ENCODE measurements at places on chromosomes 12 and 14.

GRCh38 chr12:128190614-128191013 lies 76.4 kb upstream of the TMEM132C start:
- no peak for DNase-seq

DNA sequence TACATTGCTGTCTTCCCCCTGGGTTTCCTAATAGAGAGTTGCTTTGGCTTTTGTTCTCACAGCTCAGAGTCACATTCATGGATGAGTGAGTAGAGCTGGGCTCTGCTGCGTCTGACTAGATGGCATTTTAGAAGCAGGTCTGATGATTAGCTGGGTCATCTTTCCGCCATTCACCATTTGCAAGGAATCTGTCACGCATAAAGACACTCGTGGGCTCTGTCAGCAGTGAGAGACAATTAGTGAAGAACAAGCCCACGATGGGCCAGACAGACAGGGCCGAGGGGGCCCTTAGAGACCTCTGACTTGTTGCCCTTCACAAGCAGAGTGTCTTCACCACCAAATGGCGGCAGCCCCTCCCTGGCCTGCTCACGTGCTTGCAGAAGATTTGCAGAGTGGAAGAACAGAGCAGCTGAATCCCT lies 175.0 kb downstream of the CRADD start:
- no peak for DNase-seq

DNA sequence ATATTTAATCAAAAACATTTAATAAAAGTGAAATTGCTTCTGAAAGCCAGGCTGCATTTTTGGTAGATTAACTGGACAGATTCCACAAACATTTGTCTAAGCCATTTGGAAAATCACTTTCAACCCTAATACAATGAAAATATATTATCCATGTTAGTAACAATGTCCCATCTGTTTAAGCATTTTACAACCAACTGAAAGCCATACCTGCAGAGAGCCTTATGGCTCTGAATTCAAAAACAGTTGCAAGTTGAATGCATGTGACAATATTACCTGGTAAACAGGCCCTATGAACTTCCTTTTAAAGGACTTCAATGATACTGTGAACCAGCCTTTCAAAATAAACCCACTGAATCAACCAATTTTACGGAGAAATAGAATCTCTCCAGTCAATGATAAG lies 468.1 kb downstream of the BTG1 start:
- DNase-seq, result no peak

DNA sequence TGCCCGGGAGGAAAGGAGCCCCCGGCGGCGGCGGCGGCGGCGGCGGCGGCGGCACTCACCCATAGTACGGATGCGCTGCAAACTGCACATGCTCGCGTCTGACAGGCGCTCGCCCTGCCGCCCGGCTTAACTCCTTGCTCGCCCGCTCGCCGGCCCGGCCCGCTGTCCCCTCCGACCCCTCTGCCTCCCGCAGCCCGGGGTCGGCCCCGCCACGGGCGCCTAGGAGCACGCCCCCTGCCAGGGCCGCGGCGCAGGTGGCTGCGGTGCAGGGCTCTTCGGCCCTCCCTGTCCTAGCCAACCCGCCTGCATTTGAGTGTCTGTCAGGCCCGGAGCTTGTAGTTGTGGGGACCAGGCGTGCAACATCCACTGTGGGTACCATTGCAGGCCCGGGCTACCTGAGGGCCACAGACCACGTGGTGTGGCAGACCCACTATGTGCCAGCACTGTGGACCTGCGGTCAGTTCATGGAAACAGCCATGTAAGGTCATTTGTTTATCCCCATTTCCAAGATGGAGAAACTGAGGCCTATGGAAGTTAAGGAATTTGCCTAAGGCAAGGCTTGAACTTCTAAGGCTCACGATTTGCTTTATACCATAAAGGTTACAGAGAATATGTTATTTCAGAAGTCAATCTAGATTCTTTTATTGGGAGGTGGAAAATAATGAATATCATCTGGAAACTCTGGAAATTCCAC lies 17.6 kb upstream of the PLEKHH1 start:
- DNase-seq, result peak; percentile 26

DNA sequence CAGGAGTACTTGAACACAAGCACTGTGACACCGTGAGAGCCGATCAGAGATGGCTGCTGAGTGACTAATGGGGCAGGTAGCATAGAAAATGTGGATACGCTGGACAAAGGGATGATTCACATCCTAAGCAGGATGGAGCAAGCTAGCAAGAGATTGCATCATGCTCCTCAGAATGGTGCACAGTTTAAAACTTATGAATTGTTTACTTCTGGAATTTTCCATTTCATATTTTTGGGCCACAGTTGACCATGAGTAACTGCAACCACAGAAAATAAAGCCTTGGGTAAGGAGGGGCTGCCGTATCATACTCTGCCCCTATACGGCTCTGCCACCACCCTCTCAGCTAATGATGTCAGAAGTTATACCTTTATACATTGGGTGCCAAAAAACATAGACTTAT lies 23.3 kb upstream of the MARK3 start:
- DNase-seq, result no peak

DNA sequence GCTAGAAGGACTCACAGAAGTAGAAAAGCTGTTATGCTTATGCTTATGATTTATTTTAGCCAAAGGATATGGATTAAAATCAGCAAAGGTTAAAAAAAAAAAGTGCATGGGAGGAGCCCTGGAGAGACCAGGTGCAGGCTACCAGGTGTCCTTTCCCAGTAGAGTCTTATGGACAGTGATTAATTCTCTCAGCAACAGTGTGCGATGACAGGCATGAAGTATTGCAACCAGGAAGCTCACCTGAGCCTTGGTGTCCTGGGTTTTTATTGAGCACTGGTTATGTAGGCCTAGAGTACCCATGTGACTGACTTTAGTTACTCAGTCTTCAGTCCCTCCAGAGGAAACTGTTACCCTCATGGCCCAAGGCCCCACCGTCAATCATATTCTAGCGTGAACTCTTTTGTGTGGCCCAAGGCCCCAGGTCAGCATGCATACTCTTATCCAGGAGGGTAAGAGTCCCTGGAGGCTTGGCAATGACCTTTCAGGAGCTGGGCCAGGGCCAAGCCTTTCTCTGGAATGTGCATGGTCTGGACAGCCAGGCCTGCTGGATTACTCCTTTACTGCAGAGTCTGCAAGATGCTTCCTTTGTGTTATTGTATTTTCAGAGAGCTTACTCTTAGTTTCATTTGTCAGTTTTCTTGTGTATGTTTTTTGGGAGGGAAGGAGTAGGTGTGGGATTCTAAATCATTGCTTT lies 69.6 kb upstream of the RD3L start:
- no peak for DNase-seq

DNA sequence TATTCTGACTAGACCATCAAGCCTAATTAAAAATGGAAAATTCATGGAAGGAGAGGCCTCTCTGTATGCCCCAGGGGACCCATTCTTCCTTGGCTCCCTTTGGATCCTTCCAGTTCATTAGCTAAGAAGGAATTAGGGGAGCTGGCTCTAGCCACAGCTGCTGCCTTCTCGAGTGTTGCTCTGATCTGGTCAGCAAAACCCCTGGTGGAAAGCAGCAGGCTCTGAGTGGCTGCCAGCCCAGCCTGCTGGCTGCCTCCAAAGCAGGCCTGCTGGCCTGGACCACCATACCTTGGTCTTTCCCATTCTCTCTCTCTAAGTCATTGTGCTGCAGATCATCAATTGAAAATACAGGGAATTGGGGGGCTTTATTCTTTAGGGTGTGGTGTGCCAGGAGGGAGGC lies 29.0 kb upstream of the AKAP6 start:
- DNase-seq, result no peak

GRCh38 chr12:97572220-97572619 lies 109.6 kb downstream of the RMST start:
- no peak for DNase-seq

DNA sequence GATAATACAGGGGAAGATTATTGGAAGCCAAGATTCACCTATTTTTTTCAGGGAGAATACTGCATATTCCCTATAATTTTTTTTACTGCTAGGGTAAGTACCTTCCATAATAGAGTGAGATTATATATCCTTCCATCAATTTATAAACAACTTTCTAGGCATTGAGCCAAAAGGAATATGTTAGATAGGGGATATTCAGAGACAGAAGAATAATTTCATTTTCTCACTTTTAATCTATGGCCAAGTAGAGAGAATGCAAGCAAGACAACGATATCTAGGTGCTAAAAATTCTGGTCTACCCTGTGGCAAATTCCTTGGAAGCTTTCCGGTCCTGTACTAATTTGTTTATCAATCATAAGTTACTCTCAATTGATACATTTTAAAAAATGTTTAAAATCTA lies 69.7 kb upstream of the STAC3 start:
- DNase-seq, result no peak

- DNase-seq, result no peak
Measured at GRCh38 chr12:4284306-4284705, 10.7 kb downstream of the CCND2 start.

GRCh38 chr14:103126873-103127304 lies 3.6 kb downstream of the TNFAIP2 start:
- DNase-seq, result no peak

- no peak for DNase-seq
Measured at GRCh38 chr14:85401384-85401783, 128.6 kb upstream of the FLRT2 start.

- no peak for DNase-seq
Measured at GRCh38 chr12:24328261-24328660, 378.8 kb upstream of the SOX5 start.

DNA sequence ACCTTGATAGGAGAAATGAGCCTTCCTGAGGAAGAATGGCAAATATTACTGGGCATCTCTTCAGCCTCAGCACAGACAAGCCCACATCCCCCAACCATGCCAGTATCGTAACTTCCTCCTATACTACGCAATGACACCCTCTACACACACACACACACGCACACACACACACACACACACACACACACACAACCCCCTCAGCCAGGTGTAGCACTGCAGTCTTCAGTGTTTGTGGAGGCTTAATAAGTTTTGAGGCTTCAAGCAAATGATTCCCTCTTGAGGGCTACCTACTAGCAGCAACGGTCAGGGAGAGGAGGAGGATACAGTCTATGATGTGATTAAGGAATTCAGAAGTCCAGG lies 1.6 kb downstream of the DGKA start:
- DNase-seq, result peak; percentile 54

GRCh38 chr12:5439788-5440300 lies 7.9 kb downstream of the NTF3 start:
- no peak for DNase-seq

GRCh38 chr12:76183459-76184186 lies 99.1 kb upstream of the NAP1L1 start:
- no peak for DNase-seq

DNA sequence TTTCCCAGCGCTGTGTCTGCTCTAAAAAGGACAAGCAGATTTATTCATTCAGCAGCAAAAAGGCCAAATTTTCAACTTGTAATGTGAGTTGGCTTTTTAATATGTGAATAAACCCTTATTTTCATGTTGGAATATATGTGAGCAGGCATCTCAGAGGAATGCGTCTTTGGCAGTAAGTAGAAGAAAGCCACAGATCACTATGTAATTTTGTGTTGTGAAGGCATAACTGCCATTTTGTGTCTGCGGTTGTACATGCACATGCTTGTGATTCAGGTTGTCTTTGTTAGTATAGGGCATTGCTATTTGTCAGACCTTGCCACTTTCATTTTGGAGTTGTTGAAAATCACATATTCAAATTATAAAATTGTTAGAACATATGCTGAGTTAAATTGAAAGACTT lies 398.8 kb upstream of the RGS6 start:
- DNase-seq, result no peak

GRCh38 chr12:125650587-125650986 lies 585.4 kb downstream of the AACS start:
- DNase-seq, result no peak

GRCh38 chr12:59059088-59059935 lies 139.0 kb upstream of the LRIG3 start:
- DNase-seq, result no peak

- DNase-seq, result no peak
Measured at GRCh38 chr12:115147916-115148315, 463.9 kb upstream of the TBX3 start.

- no peak for DNase-seq
Measured at GRCh38 chr14:97074856-97075255, 277.7 kb downstream of the VRK1 start.

GRCh38 chr14:59882957-59883356 lies 12.4 kb upstream of the RTN1 start:
- no peak for DNase-seq

GRCh38 chr12:30870491-30871265 lies 55.9 kb upstream of the TSPAN11 start:
- no peak for DNase-seq

- no peak for DNase-seq
Measured at GRCh38 chr12:52535574-52535973, 15.4 kb upstream of the KRT5 start.

DNA sequence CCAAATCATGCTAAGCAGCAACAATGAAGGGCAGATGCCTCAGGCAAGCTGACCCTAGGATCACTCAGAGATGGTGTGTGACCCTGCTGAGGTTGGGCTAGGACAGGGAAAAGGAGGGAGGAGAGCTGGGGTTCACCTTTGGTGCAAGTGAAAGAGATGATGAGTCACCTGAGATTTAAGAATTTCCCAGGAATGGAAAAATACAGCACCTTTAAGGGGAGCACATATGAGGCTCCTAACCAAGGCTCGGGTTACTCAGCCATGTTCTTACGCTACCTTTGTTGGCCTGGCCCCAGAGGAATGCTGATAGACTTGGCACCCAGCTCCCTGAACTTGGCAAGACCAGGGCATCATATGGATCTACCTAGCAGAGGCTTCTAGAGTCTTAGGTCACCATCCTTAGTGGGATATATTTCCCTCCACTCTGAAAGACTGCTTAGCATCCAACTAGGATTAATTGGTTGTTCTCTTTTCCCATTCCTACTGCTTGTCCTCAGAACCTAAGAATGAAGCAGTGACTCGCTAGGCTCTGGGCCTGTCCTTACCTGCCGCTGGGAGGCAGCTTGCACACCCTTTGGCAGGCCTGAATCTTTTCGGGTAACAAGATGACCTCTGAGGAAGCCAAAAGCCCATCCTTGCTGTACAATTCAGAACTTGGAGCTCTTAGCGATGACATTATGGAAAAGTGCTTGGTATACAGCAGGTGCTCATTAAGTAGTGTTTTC lies 4.0 kb upstream of the NAA25 start:
- no peak for DNase-seq

- DNase-seq, result no peak
Measured at GRCh38 chr14:92584816-92585215, 71.2 kb downstream of the RIN3 start.

DNA sequence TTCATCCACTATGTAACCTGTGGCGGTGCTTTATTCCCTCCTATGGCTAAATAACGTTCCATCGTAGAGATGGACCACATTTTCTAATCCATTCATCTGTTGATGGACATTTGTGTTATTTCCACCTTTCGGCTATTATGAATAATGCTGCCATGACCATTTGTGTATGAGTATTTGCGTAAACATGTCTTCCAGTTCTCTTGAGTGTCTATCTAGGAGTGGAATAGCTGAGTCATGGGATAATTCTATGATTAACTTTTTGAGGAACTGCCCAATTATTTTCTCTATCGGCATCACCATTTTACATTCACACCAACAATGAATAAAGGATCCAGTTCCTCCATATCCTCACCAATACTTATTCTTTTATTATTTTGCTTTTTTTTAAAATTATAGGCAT lies 261.9 kb upstream of the SFSWAP start:
- no peak for DNase-seq

- DNase-seq, result no peak
Measured at GRCh38 chr12:19018302-19018970, 111.1 kb upstream of the PLEKHA5 start.

Data from activated CD4-positive, alpha-beta T cell treated with anti-CD3 and anti-CD28 coated beads, Interleukin-2, amount 50 U/mL, for 1 hour (primary cell).